ENCODE measurements at places on chromosomes 6 and 20.
A peak's percentile ranks its signal among the peaks of the same experiment; 100 is the strongest.

DNA sequence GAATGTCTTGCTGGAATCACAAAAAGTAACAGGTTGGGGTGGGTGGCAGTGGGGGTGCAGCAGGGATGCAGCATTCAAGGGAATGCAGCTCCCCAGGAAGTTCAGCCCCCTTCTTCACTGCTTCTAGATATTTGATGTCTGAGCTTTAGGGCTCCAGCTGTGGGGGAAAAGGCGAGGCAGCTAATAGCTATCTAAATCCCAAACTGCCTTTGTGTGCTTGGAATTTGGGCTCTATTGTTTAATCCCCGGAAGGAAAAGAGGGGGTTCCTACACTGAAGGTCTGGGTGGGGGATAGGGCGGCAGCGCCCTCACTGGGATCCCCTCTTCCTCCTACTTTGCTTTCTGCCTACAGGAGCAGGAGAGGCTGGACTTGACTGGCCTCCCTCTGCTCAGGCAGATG, 116.5 kb downstream of the SOBP start:
- DNase-seq: no peak

DNA sequence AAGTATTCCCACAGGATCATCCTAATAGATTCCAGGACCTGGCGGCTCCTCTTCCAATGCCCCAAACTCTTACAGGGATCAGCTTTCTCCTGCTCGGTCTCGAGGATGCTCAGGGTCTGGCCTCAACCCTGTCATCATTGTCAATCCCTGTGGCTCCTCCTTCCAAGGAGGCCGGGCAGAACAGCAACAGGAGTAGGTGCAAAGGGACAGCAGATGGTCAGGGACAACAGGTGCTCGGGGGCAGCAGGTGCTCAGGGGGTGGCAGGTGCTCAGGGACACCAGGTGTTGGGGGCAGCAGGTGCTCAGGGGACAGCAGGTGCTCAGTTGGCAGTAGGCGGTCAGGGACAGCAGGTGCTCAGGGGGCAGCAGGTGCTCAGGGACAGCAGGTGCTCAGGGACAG, 84.8 kb downstream of the TTLL2 start:
- DNase-seq: no peak

DNA sequence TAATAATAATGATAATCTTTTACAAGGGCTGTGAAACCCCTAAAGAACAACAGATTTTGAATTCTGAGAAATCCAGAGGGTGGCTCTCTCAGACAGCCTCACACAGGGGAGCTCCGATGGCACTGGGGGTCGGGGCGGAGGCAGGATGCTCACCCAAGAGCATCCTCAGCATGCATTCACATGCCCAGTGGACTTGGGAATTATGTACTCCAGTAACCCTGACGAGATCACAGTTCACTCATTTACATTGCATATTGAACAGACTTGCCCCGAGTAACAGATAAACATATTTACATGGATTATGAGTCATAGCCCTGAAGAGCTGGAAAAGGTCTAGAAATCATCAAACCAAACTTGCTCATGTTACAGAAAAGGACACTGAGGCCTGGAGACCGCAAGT, 482.7 kb upstream of the JARID2 start:
- DNase-seq: peak; percentile 78

DNA sequence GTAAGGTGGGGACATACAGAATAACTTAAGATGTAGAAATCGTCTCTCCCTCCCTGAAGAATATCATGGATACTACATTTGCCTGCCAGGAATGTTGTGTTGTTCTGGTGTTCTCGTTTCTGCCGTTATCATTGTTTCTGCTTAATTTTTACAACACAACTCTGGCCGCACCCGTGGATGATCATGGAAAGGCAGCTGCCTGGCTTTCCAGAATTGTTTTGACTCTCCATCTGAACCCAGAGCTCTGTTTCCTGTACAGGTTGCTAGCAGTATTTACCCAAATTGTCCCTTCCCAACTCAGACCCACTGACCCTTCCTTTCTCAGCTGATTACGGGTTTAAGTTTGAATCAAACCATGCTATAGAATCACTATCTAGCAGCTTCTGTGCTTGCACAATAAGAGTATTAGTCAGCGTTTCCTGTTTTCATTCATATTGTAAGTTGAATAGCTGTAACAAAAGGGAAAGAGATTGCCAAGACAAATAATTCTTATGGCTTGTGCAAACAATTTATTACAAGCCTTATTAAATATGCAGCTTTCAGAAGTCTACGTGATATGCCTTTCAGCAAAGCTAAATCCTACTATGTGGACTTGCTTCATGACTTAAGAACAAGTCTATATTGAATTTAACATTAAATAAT, 139.0 kb downstream of the MTHFD1L start:
- DNase-seq: peak; percentile 94

GRCh38 chr6:44020148-44020547, 107.1 kb downstream of the MRPL14 start:
- peak; percentile 55 for DNase-seq

GRCh38 chr6:150142097-150142669, 661 bp upstream of the PPP1R14C start:
- no peak for DNase-seq

GRCh38 chr6:165877773-165878172, 214.7 kb upstream of the PDE10A start:
- peak; percentile 68 for DNase-seq

GRCh38 chr20:10061641-10062040, 26.9 kb downstream of the ANKEF1 start:
- DNase-seq: no peak

DNA sequence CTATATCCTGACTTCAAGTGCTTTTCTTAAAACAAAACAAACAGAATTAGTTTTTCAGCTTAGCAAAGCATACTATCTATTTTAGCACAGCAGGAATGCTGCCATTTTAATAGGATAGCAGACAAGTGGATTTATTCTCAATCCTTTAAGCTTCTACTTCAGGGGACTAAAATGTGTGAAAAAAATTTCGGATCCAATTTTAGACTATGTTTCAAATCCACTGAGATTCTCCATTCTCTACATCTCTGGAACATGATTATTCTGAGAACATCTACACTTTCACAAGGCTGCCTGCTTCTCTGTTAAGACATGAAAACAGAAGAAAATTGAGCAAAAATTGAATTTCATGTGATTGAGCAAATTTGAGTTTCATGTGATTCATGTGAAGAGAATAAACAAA, 1321.3 kb downstream of the HACE1 start:
- no peak for DNase-seq

DNA sequence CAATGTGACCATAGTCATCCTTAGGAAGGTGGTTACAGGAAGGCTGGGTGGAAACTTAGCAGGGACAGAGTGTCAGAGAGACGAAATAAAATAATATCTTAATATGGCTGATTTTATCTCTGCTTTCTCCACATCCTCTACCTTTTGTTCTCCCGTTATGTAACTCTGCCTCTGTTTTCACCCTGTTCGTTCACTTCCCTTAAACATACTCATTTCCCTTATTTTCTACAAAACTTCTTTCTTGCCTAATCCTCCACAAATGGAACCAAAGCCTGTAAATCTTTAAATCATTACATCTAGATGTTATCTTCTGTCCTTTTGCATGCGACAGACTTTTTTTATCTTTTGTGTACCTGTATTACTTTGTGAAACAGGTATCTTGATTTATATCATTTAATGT, 23.3 kb upstream of the CRIP3 start:
- DNase-seq: no peak

DNA sequence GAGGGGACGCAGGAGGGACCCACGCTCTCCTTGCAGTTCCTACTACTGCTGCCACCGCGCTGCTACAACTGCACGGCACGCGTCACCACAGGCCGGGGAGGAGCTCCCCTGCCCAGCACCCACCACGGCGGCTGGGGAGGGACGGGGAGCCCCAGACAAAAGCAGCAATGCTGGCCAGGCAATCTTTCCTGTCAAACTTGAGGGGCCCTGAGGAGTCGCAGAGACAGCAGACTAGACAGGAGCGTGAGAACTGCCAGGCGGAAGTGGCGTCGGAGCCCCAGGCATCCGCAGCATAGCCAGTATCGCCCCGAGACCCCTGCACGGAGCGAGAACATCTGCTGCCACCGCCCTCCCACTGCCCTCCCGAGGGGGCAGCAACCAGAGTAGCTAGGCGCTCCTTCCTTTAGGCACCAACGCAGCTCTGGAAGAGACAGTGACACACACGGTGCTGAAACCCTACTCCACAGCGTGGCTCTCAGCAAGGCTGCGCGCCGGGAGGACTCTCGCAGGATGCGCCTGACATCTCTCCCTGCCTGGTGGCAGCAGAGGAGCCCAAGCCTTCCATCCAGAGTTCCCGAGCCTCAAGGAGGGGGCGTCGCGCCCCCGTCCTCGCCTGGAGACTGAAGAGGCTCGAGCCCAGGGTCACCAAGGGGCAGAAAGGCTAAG, 2.2 kb downstream of the TAF4 start:
- peak; percentile 61 for DNase-seq

DNA sequence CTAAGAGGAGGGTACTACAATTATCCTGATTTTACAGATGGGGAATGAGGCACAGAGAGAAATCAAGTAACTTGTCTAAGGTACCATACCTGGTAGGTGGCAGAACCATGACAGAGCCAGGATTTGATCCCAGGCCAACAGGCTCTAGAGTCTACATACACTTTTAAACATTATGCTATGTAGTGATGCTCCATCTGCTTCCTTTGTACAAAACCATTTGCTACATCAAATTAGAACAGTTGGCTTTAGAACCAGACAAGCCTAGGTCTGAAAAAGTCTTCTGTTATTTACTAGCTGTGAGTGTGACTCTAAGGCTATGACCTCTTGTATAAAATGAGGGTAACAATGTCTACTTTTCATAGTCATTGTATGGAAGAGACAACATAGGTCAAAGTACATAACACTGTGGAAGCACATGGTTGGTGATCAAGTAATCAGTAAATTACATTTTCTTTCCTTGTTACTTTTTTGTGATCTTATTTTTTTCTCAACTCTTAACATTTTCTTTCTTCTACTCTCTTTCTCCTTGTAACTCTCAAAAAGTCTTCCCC, 122.1 kb downstream of the PDSS2 start:
- DNase-seq: no peak

DNA sequence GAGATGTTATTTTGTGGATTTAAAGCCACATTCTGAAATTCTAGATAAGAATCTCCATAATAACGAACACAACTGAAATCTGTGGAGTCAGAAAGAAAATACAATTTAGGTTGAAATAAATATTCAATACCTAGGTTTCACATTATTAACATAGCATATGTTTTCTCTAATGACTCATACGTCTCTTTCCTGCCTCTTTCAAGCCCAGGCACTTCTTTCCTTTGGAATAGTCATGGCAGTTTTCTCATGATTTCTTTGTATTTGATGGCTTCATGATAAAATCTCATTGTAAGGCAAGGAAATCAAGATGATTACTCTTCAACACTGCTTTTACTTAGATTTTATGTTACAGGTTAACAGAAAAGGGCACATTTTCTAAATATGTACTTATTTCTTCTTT, 803.7 kb downstream of the PHF3 start:
- DNase-seq: no peak

- no peak for DNase-seq
Measured at GRCh38 chr6:28349344-28349891, 329 bp upstream of the ZKSCAN3 start.

DNA sequence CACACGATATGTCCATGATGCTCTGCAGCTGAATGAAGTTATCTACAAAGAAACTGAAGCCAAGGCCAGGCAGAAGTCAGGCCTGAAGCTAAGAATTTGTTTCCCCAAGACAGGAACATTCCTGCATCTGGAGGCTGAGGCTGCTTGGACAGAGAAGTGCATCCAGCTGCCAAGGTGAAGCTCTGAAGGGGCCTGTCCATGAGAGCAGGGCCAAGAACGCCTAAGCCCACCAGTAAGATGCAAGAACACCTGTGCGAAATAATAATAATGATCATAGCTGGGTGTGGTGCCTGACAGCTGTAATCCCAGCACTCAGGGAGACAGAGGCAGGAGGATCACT, 37.7 kb upstream of the B4GALT5 start:
- no peak for DNase-seq

DNA sequence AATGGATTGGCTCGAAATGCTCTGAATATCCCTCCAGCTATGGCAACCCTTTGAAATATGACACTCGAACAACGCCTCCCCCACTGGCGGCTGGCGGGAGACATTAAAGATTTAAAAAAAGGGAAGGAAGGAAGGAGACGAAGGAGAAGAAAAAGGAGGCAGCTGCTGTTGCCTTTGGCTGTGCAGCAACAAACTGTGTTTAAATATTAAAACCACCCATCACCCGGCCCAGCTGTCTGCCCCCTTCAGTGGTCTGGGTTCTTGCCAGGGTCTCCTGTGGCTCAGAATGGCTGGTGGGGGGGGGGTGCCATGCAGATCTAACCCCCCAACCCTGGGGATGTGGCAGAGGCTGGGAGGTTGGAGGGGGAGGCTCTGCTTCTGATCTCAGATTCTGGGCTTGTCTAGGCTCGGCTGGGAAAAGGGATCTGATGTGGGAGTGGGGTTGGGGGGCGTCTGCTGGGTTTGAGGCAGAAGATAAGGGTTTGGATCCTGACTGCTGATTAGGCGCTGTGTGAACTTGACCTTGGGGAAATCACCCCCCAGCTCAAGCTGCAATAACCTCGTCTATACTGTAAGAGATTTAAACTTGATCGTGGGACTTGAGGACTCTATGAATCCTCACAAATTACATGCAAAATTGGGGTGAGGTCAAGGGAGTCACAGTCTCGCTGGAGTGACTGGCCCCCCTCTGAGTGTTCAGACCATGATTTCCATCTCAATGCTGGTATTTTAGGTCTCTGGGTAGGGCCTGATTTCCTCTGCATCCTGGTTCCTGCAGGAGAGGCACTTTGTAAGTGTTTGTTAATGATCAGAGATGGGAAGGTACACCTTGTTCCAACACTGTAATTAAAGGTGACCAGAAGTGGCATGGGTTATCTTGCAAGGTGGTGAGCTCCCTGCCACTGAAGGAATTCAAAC, 40.3 kb upstream of the BLCAP start:
- no peak for DNase-seq

- DNase-seq: no peak
Measured at GRCh38 chr6:96505363-96505762, 16.2 kb upstream of the UFL1 start.

- peak; percentile 74 for DNase-seq
Measured at GRCh38 chr6:64330694-64331307, 695.2 kb downstream of the PHF3 start.

DNA sequence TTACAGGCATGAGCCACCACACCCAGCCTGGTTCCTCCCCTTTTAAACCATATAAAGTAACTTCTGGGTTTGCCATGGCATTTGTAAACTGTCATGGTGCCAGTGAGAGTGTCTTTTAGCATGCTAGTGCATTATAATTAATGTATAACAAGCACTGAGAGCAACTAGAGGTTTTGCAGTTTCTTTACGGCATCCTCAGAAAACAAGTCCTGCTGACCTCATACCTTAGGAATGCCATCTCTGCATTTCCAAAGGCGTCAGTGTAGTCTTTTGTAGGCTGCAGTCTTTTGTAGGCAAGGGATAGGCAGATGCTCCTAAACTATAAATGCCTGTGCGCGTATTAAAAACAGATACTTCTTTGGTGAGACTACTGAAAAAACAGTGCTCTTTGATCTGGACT, 75.0 kb upstream of the EZR start:
- DNase-seq: peak; percentile 84

DNA sequence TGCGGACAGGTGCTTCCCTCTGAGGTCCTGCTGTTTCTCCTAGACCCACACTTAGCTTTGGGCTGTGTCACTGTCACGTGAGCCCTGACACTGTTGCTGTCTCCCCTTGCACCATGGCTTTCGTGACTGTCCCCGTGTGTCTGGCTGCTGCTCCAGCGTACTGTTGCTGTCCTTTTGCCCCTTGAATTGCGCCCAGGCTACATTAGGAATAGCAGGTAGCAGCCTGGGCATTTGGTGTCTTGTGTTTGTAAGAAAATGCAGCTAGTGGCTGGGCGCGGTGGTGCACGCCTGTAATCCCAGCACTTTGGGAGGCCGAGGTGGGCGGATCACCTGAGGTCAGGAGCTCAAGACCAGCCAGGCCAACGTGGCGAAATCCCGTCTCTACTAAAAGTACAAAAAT, 46.1 kb downstream of the GMPR start:
- DNase-seq: no peak

- no peak for DNase-seq
Measured at GRCh38 chr6:3643921-3644738, 107.4 kb downstream of the PXDC1 start.

All from fibroblast of villous mesenchyme (primary cell).